ENCODE measurements at places on chromosomes 13 and 19. TPM values are rescaled to one million over a fixed set of nuclear protein-coding genes. Genes with fewer than 3 reads are reported as not detected.

GRCh38 chr13:29845440-29846056, 4.9 kb downstream of the UBL3 start:
- H3K27ac ChIP-seq: no peak overlapping the region
- no peaks in the 10 kb centered on the region for H3K4me1 ChIP-seq
- no peak overlapping the region for H3K4me3 ChIP-seq
- H3K27me3 ChIP-seq: no peaks in the 10 kb centered on the region

DNA sequence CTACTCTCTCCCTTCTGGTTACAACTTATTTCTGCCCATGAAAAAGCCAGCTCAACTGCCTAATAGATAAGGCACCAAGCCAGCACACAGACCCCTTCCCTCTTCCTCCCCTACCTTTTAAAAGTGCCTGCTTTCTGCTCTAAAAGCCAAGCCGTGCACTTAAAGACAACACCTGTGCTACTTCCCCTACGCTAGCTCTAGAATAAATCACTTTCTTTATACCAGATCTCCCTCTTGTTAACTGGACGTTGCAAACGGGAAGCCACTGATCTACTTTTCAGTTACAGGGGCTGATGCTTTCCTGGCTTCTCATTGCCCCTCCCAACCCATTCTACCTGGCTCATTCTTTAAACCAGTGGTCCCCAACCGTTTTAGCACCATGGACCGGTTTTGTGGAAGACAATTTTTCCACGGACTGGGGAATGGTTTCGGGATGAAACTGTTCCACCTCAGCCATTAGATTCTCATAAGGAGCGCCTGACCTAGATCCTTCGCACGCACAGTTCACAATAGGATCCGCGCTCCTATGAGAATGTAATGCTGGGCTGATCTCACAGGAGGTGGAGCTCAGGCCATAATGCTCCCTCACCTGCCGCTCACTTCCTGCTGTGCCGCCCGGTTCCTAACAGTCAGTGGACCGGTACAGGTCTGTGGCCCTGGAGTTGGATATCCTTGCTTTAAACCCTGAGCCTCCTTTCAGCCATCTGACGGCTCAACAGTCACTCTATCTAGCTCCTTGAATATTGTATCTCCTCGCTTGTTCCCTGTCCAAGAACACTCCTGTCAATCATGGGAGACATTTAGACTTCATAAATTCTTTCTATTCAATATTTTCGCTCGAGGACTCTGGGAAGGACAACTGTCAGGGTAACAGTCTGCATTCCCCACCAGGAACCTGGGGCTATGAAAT, 841 bp upstream of the ZNF223 start:
- H3K4me1 ChIP-seq: peaks cover 7% of the 10 kb centered on the region
- H3K36me3 ChIP-seq: peaks cover 6% of the 10 kb centered on the region
- H3K4me3 ChIP-seq: peak overlapping the region; percentile 56
- H3K27ac ChIP-seq: no peak overlapping the region

KIR2DL4 gene
- total RNA-seq: not detected

CLDN10 gene
- total RNA-seq: not detected

DNA sequence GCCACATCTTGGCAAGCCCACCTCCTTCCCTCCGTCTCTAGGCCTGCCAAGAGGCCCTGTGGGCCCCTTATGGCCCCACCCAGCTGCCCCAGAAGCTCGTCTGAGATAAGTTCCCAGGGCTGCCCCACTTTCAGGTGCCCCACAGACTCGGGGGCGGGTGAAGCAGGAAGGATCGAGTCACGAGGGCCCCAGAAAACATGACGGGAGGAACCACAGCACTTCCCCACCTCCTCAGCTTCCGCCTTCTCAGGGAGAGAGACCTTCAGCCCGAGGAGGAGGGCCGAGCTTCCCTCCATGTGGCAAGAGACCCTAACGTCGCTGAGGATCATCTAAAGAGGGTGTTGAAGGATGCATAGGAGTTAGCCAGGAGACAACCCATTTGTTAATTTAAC, 4.5 kb upstream of the IL12RB1 start:
- H3K4me1 ChIP-seq: no peaks in the 10 kb centered on the region
- no peaks in the 10 kb centered on the region for H3K27me3 ChIP-seq
- no peak overlapping the region for H3K4me3 ChIP-seq
- H3K36me3 ChIP-seq: no peaks in the 10 kb centered on the region
- peak; percentile 52 for DNase-seq

- peaks cover 79% of the 10 kb centered on the region for H3K27me3 ChIP-seq
- no peak overlapping the region for H3K4me3 ChIP-seq
- no peaks in the 10 kb centered on the region for H3K4me1 ChIP-seq
- DNase-seq: peak; percentile 20
- H3K27ac ChIP-seq: no peak overlapping the region
- no peaks in the 10 kb centered on the region for H3K36me3 ChIP-seq
Measured at GRCh38 chr13:112066624-112067004, 335 bp upstream of the SOX1 start.

- peaks cover 5% of the 10 kb centered on the region for H3K4me1 ChIP-seq
- no peak for DNase-seq
- no peaks in the 10 kb centered on the region for H3K27me3 ChIP-seq
- H3K36me3 ChIP-seq: no peaks in the 10 kb centered on the region
Measured at GRCh38 chr19:9917321-9917720, 19.0 kb downstream of the OLFM2 start.
